ENCODE measurements at places on chromosomes 2 and 18.

DNA sequence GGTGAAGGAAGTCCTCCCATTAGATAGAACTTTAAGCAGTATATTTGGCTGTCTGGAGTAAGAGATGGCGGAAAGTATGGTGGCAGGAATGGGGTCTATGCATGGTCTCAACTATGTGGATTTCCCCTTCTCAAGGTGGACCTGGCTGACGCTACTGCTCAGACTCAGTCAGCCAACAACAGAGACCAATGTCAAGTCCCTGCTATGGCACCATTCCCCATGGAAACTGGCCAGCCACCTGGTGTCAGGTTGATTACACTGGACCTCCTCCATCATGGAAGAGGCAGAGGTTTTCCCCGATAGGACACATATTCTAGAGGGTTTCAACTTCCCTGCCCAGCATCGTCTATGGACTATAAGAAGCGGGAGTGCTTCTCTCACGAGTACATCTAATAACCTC, 8.6 kb upstream of the FAHD2A start:
- DNase-seq, result no peak

- DNase-seq, result no peak
Observed at GRCh38 chr2:148658807-148659722, 14.5 kb downstream of the EPC2 start.

GRCh38 chr2:110115291-110116032, at the start of gene MALL:
MALL (minus strand) TSS chr2:110115822; CDS start chr2:110115792, 30 bp downstream.
- DNase-seq, result no peak

DNA sequence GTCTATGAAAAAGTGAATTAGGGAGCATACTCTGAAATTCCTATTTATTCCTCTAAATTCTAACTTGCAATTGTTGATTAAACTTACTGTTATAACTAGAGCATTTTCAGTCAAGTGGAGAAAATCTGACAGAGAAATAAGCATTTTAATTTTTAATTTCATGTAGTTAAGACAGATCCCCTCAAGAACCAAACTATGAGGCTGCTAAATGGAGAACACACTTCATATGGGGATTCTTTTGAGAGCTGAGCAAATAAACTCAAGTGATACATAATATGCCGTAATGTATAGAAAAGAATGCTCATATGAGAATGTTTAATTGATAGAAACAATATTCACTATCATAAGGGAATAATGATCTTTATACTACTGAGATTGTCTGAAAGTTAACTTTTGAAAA, 340.8 kb downstream of the ERBB4 start:
- no peak for DNase-seq

DNA sequence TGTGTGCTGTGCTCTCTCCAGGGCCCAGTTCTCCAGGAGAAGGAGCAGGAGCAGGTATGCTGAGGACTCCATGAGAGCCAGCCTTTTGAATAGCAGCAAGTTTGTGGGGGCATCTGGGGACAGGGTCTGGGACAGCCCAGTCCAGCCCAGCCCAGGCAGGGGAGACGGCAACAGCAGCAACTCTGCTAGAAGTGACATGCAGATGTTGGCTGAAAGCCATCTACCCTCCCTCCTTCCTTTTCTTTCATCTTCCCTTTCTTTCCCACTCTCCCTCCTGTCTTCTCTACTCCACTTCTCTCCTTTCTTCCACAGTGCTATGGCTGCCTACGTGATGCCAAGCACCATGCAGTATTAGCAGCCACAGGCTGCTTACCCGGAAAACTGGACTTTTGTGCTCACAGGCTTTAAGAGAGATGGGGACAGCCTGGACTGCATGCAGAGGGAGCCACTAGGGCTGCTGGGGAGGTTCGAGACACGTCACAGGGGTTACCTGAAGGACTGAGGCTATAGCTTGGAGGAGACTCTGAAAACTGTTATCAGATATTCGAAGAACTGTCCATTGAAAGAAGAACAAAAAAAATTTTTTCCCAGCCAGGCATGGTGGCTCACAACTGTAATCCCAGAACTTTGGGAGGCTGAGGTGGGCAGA, 23.8 kb upstream of the YWHAQ start:
- no peak for DNase-seq

Measured in NCI-H2107 (cell line).